ENCODE measurements at places on chromosomes 5 and 9. TPM values are rescaled to one million over a fixed set of nuclear protein-coding genes. Genes with fewer than 3 reads are reported as not detected.

- DNase-seq, result peak; percentile 95
These were observed 31.3 kb downstream of the IRF1 start for GRCh38 chr5:132459031-132459982.

GRCh38 chr5:54309276-54309675 is 1.1 kb downstream of the ARL15 start:
- peak; percentile 37 for DNase-seq

DNA sequence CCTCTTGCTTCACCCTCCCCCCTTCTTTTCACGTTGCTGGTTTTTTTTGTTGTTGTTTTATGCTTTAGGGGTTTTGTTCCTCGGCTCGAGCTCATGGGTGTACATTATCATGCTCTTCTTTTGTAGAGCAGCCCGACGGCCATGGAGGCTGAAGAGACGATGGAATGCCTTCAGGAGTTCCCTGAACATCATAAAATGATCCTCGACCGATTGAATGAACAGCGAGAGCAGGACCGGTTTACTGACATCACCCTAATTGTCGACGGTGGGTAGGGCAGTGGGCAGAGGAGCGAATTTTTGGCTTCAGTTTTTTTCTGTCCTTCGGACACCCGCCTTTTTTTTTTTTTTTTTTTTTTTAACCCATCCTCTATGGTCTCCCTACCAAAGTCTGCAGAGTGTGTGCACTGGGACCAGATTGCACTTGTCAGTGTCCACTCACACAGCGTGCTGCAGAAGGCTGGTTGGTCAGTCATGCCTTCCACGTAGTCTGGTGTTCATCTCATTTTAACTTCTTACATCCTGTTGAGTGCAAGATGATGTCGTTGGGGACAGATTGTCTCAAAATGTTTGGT is 1.3 kb downstream of the ZNF131 start:
- peak; percentile 68 for DNase-seq

GRCh38 chr5:136133222-136133921 is 727 bp downstream of the SMAD5 start:
- DNase-seq, result peak; percentile 67

DNA sequence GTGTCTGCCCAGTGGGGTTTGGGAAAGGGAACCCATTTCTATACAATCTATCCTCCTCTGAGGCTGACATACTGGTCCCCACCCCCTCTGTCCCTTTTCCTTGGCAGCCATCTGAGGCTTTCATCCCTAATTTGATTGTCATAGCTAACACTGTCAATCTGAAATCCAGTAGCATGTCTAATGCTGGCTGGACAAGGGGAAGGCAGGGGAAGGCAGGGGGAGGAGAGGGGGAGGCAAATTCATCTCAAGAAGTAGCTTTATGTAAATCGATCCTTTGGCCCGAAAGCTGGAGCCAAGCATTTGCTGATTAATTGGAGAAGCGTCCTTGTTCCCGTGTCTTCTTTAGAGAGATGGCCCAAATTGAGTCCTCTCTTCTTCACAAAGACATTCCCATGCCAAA is 314.1 kb upstream of the PANK3 start:
- DNase-seq, result no peak

DNA sequence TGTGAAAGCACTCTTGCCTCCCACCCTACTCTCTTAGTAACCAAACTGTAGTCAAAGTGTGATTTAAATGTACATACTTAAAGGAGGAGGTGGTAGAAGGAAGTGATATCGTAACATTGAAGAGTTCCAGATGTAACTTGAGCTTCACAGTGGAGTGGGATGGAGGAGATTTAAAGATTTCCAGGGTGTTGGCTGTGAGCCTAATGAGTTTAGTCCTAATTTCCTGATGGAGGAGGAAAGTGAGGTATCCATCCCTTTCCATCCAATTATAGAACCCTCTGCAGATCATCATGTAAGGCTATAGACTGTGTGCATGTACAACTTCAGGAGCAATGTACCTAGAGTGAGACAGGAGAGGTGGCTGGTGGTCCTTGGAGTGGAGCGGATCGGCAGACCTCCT is 1163.9 kb upstream of the SEMA6A start:
- DNase-seq, result no peak

GRCh38 chr9:35681341-35682002 is 7.7 kb downstream of the CA9 start:
- DNase-seq, result peak; percentile 39

GRCh38 chr9:114093031-114093471 is 6.0 kb downstream of the KIF12 start:
- no peak for DNase-seq

DNA sequence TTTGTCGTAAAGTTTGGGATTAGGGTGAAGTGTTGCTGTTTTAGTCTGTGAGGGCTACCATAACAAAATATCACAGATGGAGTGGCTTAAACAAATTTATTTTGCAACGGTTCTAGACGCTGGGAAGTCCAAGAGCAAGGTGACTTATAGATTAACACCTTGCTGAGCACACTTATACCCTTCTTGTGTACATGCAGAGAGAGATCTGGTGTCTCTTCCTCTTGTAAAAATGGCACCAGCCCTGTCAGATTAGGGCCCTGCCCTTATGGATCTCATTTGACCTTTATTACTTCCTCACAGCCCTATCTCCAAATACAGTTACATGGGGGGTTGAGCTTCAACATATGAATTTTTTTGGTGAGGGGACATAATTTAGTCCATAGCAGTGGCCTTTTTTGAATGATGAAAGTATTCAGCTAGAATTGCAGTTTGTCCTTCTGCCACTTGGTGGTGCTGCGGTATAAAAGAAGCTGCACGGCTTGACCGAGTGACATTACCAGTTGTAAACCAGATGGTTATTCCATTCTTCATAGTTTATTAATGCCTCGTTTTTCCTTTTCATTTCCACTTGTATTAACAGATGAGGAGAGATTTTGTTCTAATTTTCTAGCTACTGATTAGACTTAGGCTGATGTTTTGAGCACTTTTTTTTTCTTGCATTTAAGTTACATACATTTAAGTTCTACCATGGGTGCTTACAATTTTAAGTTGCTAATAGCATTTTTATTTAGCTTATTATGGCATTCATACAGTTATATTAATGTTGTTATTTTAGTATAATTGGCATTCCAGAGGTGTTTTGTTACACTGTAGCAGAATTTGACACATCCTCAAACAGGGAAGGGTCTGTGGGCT is 19.4 kb downstream of the DCP2 start:
- peak; percentile 62 for DNase-seq

DNA sequence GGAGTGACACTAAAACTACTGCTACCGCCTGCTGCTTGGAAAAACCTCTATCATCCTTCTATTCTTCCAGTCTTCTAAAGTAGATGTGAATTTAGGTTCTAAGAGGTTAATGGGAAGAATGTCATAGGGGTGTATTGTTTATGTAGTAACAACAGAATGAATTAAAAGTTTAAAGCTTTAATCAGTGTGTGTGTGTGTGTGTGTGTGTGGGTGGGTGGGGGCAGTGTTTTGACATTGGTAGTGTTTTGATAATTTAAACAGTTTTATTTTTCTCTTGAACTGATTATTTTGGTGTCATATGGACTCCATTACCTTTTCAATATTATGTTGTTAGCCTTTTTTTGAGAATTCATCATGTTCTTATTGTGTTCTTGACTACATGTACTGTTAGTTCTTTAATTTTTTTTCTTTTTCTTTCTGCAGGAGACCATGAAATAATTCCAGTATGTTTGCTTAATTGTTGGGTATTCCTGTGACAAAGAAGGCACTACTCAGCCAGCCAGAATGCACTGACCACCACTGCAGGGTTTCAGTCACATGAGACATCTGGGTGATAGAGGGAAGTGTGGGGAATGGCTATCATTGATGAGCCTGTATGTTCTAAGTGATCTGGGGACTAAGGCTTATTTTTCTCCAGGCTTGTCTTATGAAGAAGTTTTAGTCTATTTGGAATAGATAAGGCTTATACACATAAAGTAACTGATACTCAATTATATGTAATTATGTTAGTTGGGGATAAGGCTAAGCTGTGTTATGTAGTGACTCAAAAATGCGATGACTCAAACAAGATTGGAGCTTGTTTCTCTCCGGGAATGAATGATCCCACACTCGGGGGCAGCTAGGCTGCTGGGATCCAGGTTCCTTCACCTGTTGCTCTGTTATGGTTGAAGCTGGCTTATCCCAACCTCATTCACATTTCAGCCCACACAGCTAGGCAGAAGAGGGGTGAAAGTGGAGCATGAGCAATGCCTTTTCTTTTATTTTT is 50.2 kb upstream of the ACTBL2 start:
- peak; percentile 73 for DNase-seq

GRCh38 chr9:93890436-93890935 is 64.7 kb downstream of the BARX1 start:
- DNase-seq, result no peak

DNA sequence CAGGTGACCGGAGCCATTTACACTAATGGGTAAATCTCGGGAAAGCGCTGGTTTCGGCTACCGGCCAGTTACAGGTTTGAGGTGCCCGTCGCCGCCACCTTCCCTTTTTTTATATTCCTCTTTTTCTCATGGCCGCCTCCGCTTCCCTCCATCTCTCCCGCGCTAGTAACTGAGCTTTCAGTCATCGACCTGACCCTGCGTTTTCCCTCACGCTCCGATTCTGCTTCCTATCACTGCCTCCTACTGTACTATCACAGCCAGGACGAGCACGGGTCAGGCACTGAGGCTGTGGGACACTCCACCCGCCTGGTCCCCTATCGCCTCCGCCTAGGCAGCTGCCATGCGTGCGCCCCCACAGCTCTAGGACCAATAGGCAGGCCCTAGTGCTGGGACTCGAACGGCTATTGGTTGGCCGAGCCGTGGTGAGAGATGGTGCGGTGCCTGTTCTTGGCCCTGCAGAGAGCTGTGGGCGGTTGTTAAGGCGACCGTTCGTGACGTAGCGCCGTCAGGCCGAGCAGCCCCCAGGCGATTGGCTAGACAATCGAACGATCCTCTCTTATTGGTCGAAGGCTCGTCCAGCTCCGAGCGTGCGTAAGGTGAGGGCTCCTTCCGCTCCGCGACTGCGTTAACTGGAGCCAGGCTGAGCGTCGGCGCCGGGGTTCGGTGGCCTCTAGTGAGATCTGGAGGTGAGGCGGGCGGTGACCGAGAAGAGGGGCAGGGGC is at the start of gene HMGCR:
HMGCR (plus strand) TSS at position 606 of the 722 bp plus-strand sequence. CDS start 5,386 bp downstream, outside the sequence.
- peak; percentile 100 for DNase-seq

DNA sequence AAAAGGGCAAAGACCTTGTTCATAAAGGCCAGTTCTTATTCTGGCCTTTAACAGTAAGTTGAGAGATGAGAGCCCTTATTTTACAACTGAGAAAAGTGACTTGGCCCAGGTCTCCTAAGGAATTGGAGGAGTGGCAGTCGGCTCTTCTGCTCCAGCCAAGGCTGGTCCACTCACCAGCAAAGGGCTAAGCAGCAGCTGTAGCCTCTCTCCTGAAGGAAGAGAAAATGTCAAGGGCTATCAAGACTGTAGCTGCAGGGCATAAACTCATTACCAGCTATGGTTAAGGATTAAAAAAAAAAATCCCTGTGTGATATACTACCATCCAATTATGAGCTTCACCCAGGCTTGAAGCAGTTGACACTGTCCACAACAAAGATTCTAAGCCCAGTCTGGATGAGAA is 138.6 kb upstream of the RAD23B start:
- peak; percentile 23 for DNase-seq

GRCh38 chr5:15938186-15938585 is 241.4 kb downstream of the MARCHF11 start:
- no peak for DNase-seq

DNA sequence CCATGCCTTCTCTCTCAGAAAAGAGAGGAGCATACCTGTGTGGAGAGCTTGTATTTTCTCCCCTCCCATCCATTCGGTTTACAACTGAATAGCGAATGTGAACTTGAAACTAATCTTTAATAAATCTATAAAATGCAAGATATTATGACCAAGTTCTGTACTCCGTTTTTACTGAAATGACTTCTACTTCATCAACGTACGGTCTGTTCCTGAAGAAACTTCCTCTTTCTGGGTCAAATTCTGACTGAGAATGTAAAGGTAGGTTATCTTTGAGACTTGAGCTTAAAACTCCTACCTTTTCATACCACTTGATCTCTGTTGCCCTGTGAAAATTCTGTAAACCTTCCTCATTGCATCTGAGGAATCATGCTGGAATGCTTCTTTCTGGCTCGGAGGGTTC is 4.2 kb upstream of the CTNNAL1 start:
- no peak for DNase-seq

- no peak for DNase-seq
These were observed 33.5 kb upstream of the CRB2 start for GRCh38 chr9:123322273-123323195.

DNA sequence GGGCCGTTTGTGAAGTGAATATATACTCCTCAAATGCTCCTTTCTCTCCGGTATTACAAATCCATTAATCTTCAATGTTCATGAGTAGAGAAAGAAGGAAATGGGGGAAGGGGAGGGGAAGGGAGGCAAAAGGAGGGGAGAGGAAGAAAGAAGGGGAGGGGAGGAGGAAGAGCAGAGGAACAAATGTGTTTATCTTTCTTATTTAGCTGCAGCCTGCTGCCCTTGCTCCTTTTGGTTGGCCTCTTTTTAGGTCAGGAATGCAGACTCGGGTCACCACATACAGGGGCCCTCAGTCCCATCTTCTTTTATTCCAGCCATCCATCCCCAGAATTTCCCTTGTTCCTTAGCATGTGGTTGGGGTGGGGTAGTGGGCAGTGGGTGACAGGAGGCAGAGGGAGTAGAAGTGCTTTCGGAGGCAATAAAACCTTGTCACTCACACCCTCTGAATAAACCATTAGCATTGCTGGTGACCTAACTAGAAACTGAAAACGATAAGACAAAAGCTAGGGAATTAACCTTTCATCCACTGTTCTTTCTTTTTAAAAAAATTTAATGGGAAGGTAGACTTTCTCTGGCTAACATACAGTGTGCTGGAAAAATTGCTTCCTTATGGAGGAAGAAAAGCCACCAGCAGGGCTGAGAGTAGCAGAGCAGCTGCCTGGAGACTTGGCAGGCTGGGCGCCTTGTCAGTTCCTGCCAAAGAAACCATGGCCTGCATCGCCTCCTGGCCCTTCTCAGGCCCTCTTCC is 16.8 kb upstream of the PRLR start:
- DNase-seq, result peak; percentile 55

DNA sequence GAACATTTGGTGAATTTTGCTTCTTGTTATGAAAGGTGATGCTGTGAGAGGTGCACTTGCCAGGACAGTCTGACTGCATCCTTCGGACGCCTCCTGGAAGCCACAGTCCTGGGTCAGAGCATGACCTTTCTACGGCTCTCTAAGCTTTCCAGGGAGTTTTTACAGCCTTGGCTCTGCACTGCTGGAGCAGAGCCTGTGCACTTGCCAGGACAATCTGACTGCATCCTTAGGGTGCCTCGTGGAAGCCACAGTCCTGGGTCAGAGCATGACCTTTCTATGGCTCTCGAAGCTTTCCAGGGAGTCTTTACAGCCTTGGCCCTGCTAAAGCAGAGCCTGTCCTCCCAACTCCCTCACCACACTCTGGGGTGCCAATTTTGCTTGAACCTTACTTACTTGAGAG is 49.6 kb downstream of the CCDC180 start:
- DNase-seq, result no peak

- DNase-seq, result no peak
These were observed 313.5 kb downstream of the ICE1 start for GRCh38 chr5:5736007-5736406.

GRCh38 chr5:93371893-93372292 is 209.1 kb downstream of the NR2F1-AS1 start:
- no peak for DNase-seq

GRCh38 chr9:38671372-38671731 is 48.6 kb downstream of the FAM240B start:
- no peak for DNase-seq

FREM1 gene
- 0.02 TPM for total RNA-seq

CDH9 gene
- total RNA-seq, result not detected

PCDHB12 gene
- 2.6 TPM for total RNA-seq

PCDHA3 gene
- not detected for total RNA-seq

STXBP1 gene
- 15.0 TPM for total RNA-seq

RORB gene
- 0.05 TPM for total RNA-seq

ZNF79 gene
- total RNA-seq, result 6.0 TPM

CENPH gene
- total RNA-seq, result 36.2 TPM

FOXD4L5 gene
- 0.07 TPM for total RNA-seq

PNPLA7 gene
- 0.27 TPM for total RNA-seq

All from M059J (cell line).